ENCODE measurements at places on chromosomes 7 and 10.

DNA sequence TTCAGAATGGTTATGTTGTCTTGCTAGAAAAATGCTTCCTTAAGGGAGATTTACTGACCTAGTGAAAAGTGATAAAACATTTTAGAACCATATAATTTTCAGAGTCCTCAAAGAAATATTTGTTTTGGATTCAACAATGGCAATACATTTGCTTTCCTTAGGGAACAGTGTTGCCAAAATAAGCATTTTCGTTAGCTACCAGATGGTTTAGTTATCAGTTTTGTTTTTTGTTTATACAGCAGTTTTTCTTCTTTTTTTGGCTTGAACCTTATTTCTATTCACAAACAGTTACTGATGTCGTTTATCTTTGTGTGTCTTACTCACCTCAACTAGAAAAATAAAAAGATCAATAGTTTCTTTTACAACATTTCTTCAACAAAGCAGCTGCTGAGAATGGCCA lies 48.6 kb downstream of the EXOC4 start:
- DNase-seq: no peak

DNA sequence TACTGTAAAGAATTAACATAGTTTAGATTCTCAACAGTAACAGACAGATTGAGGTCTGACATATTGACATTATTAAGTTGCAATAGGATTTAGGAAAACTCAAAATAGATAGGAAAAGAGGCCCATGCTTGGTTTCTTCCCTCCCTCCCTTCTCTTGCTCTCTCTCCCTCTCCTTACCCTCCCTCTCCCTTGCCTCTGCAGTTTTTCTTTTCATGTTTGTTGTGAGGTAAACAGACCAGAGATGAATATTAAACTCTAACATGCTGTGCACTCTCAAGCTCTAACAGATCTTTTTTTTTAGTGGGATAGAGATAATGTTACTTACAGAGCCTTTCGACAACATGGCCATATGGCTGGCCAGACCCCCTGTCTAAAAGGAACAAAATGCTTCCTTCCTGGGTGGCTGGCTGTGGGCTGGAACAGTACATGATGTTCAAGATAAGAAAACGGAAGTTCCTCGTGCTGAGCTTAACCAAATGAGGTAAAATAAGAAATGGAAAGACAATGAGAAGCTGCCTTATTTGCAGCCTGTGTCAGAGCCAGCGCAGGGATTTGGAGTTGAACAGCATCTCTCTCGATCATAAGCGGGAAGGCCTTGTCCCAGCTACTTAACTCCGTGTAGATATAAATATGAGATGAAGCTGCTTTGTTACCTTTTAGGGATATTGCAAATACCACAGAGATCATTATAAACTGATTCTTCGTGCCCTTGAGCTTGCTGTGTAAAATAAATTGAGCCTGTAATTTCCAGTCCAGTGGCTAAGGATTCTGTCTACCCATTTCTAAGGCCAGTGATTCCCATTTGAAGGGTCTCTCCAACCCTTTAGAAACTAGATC lies 391.9 kb upstream of the NPVF start:
- DNase-seq: no peak

DNA sequence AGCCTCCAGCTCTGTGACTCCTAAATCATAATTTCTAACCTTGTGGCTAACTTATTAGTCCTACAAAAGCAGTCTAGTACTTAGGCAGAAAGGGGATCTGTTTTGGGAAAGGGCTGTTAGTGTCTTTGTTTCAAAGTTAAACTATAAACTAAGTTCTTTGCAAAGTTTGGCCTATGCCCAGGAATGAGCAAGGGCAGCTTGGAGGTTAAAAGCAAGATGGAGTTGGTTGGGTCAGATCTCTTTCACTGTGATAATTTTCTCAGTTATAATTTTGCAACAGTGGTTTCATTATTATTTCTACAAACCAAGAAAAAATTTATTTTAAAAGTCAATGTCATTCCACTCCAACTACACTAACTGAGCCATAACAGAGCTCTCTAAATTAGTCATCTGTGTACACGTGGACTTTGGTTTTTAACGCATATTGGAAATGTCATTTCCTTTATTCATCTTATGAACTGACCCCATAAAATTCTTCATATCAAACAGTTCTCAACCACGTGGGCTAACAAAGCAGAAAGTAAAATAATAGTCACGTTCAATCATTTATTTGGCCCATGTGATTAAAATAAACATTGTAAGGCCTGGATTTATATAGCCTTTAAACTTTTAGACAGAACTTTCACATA lies 143.2 kb upstream of the C7orf33 start:
- no peak for DNase-seq

GRCh38 chr7:128210590-128211570 lies 30.2 kb upstream of the LEP start:
- no peak for DNase-seq

DNA sequence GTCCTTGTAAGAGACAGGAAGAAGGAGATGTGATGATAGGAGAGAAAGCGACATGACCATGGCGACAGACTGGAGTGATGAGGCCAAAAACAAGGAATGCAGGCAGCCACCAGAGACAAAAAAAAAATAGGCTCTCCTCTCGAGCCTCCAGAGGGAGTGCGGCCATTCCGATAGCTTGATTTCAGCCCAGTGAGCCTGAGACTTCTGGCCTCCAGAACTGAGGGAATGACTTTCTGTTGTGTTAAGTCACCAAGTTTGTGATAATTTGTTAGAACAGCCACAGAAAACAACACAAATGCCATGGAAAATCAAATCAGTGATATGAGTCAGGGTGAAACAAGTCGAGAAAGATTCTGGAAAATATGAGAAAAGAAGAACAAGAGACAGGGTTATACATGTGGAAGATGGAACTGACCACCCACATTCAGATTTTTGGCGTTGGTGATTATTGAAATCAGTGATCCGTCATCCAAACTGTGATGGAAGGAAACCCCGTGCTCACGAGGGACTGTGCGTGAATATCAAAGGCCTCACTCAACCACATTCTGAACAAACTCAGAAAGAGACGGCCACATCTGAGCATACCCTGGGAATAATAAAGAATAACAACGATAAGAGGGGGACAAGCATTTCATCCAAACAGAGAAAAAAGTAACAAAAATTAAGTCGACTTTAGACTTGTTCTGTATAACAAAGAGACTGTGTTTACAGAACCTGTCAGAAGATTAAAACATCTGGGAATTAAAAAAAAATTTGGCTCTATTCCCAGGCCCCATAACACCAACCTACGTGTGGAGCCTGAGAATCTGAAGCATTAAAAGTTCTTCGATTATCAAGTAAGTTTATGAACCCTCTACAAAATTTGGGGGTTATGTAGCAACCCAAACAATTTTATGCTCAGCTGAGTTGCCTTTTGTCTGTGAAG lies 72.1 kb downstream of the EEPD1 start:
- DNase-seq: no peak

DNA sequence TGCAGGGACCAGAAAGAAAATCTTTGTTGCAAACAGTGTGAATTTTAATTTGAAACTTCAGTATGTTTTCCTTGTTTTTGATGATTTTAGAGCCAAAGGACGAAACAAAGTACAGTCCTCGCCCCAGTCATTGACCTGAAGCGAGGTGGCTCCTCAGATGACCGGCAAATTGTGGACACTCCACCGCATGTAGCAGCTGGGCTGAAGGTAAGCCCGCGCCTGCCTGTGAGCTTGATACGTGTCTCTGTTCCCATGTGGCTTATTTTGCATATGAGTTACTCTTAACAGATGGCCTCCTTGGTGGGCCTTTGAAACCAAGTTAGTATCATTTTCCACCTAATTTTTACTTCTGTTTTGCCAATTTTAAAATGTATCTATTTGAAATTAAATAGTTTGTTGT lies 12.3 kb downstream of the RBM17 start:
- DNase-seq: no peak

- DNase-seq: no peak
These were observed 98.9 kb downstream of the KMT2C start for GRCh38 chr7:152336754-152337368.

DNA sequence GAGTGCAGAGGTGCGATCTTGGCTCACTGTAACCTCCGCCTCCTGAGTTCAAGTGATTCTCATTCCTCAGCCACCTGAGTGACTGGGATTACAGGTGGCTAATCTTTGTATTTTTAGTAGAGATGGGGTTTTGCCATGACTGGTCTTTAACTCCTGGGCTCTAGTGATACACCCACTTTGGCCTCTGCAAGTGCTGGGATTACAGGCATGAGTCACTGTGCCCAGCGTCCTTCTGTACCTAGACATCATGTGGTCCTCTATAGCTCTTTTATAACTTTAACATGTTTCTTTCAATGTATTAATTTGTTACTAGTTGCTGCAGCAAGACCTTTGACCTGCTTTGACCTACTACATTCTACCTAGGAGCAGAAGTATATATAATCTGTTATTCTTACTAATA lies 38.7 kb upstream of the BICC1 start:
- DNase-seq: no peak

GRCh38 chr10:27550823-27551222 lies 46.7 kb downstream of the RAB18 start:
- DNase-seq: no peak

DNA sequence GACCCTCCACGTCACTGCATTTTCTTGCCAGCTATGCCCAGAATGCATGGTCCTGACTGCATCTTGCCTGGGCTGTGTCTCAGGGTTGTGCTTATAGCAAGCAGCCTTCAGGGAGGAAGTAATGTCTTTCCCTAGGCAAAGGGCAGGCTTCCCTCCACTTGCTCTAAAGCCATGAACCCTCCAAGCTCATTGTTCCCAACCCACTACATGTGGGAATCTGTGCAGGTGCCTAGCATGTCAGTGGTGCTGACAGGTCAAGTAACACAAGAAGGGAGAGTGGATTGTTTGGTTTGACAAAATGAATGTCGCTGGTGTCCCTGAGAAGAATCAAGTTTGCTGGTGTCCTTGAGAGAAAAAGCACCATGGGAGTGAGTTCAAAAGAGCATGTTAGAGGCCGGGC lies 53.9 kb upstream of the UCN3 start:
- DNase-seq: no peak

- DNase-seq: no peak
These were observed 2.4 kb downstream of the TLL2 start for GRCh38 chr10:96511044-96511945.

- no peak for DNase-seq
These were observed 169.7 kb upstream of the PHYHIPL start for GRCh38 chr10:59006511-59007306.

- DNase-seq: no peak
These were observed 314.2 kb downstream of the ADRA2A start for GRCh38 chr10:111390813-111391563.

- no peak for DNase-seq
These were observed 634.7 kb downstream of the ARL4A start for GRCh38 chr7:13322126-13322525.

DNA sequence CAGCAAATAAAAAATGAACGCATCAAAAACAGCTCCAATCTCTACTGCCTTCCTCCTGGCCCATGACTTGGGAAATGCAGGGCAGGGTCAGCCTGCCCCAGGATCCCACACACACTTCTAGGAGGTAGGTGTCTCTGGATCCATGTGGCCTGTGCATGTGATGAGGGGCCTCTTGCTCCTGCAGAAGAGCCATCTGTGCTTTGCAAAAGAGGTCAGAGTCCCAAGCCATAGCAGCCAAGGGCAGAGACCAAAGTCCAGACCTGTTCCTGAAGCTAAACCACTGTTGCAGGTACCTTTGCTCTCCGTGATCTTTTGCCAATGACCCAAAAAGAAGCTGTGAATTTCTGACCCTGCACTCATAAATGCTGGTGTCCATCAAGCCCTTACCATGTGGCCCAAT lies 57.1 kb downstream of the KCNMA1 start:
- no peak for DNase-seq

DNA sequence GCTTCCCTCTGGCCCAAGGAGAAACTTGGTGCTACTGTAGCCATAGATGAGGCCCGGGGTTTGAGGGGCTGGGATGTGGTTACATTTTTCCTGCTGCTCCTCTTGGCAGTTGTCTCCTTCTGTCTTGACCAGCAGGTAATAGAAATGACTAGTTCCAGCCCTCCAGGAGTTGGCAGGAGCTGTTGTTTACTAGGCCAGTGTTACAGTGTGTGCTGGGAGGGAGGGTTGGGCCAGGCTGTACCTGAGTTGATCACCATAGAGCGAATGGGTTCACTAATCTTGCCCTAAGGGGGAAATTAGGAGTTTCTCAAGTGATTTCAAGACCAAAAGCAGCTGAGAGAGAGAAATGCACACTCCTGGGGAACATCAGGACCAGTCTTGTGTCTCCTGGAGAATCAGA lies 34.9 kb downstream of the PAX2 start:
- DNase-seq: no peak

- no peak for DNase-seq
These were observed 162.6 kb downstream of the PIP4K2A start for GRCh38 chr10:22551681-22552365.

DNA sequence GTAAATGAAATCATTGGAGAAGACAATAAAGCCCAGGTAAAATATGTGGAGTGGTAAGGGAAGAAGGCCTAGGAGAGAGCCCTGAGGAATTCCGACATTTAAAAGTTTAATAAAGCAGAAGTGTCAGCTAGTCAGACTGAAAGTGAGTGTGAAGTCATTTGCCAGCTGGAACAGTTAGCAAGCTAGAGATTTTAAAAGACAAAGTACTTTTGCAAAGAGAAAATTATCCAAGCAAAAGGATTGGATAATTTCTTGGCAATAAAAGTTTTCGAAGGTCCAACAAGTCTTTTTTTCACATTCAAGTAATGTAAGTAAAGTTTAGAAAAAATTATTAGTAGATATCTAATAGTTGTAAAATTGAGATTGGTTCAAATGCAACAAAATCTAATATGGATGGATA lies 27.1 kb upstream of the SEMA3C start:
- no peak for DNase-seq

DNA sequence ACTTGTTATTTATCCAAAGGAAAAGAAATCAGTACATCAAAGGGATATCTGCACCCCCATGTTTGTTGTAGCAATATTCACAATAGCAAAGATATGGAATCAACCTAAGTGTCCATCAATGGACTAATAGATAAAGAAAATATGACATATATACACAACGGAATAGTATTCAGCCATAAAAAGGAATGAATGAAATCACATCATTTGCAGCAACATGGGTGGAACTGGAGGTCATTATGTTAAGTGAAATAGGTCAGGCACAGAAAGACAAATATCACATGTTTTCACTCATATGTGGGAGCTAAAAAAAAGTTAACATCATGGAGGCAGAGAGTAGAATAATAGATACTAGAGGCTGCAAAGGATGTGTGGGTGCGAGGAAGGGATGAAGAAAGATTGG lies 25.0 kb upstream of the KAT6B start:
- no peak for DNase-seq

- no peak for DNase-seq
These were observed 184.5 kb downstream of the ADK start for GRCh38 chr10:74335501-74335900.

GRCh38 chr7:136142583-136142982 lies 165.4 kb upstream of the MTPN start:
- no peak for DNase-seq

GRCh38 chr7:114070246-114070645 lies 151.4 kb upstream of the PPP1R3A start:
- no peak for DNase-seq

GRCh38 chr10:35127289-35127891 lies 744 bp downstream of the CREM start:
- peak; percentile 32 for DNase-seq

- no peak for DNase-seq
These were observed 82.5 kb upstream of the PCBD1 start for GRCh38 chr10:70970830-70971229.

GRCh38 chr7:136502162-136502561 lies 366.3 kb upstream of the CHRM2 start:
- DNase-seq: no peak

- DNase-seq: no peak
These were observed 30.4 kb downstream of the ZNF92 start for GRCh38 chr7:65404020-65404419.

GRCh38 chr10:29804025-29804852 lies 169.5 kb upstream of the SVIL start:
- DNase-seq: no peak

- DNase-seq: no peak
These were observed 186.8 kb downstream of the MACC1 start for GRCh38 chr7:20030417-20030816.

All from stimulated activated CD8-positive, alpha-beta memory T cell treated with anti-CD3 and anti-CD28 coated beads, Interleukin-4, amount 100 ng/mL, for 1 hour (primary cell).